ENCODE measurements at places on chromosomes 1 and 21. TPM values are rescaled to one million over a fixed set of nuclear protein-coding genes. Genes with fewer than 3 reads are reported as not detected.

The MAGI3 gene
- total RNA-seq, result 9.2 TPM

The FMO5 gene
- total RNA-seq, result 1.2 TPM

The BACE2 gene
- 16.0 TPM for total RNA-seq

The UBE2U gene
- total RNA-seq, result not detected

The ZNF683 gene
- total RNA-seq, result not detected

The TTF2 gene
- 5.3 TPM for total RNA-seq

The KLHDC9 gene
- 1.5 TPM for total RNA-seq

The GJB3 gene
- total RNA-seq, result 0.75 TPM

The LCE1B gene
- total RNA-seq, result not detected

The TRIM67 gene
- not detected for total RNA-seq

All from smooth muscle cell of the coronary artery (primary cell).